NCI-H1105 treated with DMSO at 0.1 percent for 48 hours (cell line): ENCODE measurements at places on chromosomes 6 and 20.

- no peak for DNase-seq
Observed at GRCh38 chr6:161583584-161583983, 309.7 kb upstream of the AGPAT4 start.

DNA sequence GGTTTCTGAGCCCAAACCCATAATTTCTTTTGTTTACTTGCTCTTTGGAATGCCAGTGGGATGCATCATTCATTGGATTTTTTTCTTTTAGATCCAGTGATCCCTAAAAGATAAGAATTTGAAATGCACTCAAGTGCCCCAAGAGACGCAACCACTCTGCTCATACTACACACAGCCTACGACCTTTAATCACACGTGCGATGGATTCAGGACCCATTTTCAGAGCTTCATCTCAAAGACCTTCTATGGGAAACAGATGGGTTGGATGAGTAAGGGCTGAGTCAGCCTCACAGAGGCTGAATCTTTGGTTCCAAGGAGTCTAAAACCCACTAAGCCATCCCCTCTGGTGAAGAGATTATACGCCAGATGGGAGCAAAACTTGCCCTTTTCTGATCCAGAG lies 265.5 kb upstream of the EXOC2 start:
- no peak for DNase-seq

GRCh38 chr6:43613721-43614395 lies 15.2 kb downstream of the GTPBP2 start:
- DNase-seq = no peak

DNA sequence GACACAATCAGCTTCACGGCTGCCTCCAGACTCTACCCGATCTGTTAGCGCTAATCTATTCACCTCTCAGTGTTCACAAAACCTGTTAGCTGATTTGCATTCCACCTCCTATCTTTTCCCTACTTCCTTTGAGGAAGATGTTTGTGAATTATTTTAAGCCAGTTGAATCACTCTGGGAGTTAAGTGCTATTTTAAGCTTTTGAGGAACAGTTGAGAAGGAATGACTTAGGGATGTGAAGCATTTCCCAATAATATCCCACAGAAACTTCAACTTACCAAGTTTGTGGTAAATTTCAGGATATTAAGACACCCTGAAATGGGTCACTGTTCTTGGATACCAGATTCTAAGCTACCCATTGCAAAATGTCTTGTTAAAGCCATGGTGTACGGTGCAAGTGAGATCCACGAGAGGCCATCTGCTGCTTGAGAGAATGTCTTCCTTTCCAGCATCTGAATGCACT lies 145.2 kb upstream of the CITED2 start:
- no peak for DNase-seq

DNA sequence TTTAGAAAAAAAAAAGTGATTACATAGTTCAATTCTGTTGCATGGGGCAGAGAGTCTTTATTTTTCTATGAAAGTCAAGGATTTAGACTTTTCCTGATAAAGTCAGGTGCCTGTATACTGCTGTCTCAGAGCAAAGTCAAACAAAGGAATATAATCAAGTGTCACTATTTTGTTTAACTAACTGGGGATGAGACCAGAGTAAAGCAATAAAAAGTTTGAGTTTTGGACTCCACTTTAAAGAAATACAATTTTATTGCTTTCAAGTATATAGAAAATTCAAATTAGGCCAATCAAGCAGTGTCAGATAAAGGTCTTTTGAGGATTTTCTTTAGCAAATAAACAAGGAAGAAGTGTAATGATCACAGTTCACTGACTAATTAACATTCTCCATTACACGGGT lies 48.7 kb upstream of the MYLIP start:
- no peak for DNase-seq

GRCh38 chr20:63295846-63296245 lies 2.9 kb downstream of the COL20A1 start:
- no peak for DNase-seq

DNA sequence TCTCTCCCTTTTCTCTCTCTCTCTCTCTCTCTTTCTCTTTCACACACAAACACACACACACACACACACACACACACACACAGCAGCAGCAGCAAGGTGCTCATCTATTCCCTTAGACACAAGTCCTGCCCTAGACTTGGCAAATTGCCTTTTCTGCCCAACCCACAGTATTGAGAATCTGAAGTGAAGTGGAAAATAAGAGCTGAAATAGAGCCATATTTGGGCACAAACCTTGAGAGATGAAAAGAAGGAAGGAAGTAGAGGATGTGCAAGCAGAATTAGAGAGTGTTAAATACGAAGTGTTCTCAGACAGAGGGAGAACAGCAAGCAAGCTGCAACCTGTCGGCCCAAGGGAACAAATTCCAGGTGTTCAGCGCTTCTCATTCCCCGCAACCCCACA lies 557.5 kb upstream of the NOX3 start:
- peak; percentile 96 for DNase-seq

DNA sequence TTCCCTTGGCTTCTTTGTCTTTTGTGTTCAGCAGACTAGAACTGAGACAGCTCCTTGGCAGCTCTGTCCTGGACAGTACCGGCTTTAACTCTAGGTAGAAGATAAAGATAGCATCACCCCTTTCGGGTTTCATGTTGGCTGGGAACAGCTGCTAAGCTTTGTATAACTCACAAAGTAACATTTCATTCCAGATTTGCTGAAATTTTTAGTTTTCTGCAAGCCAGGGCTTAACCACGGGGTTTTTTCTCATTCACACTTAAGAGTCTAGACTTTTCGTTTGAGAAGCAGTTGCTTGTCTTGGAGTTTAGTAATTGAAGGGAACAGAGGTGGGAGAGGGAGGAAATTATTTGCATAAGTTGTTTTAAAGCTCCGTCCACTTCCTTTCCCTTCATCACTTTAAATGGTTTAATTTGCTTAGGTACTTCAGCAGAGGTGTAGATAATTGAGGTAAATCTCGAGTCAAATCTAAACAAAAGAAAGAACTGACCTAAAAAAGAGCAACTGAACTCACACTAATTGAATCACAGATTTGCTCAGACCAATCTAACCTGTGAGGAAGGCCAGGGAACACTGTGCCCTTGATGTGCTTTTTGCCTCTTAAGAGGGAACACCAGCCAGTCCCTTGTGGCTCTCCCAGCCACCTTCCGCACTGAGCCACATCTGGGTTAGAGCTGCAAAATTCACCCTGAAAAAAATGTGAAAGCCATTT lies 48.3 kb downstream of the RREB1 start:
- DNase-seq = no peak

GRCh38 chr6:21965016-21965415 lies 331.8 kb downstream of the PRL start:
- no peak for DNase-seq

DNA sequence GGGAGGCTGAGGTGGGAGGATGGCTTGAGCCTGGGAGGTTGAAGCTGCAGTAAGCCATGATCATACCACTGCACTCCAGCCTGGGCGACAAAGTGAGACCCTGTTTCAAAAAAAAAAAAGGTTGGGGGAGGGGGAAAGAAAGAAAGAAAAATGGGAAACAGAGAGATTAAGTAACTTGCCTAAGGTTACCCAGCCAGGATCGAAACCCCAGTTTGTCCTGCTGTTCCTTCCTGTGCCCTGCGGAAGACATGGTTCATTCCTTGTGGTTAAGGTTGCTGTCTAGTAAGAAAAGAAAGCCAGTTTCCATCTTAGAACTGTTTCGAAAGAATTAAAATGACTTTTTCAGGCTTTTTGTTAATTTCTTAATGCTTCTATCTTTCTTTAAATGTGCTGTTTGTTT lies 29.8 kb downstream of the C6orf89 start:
- no peak for DNase-seq

DNA sequence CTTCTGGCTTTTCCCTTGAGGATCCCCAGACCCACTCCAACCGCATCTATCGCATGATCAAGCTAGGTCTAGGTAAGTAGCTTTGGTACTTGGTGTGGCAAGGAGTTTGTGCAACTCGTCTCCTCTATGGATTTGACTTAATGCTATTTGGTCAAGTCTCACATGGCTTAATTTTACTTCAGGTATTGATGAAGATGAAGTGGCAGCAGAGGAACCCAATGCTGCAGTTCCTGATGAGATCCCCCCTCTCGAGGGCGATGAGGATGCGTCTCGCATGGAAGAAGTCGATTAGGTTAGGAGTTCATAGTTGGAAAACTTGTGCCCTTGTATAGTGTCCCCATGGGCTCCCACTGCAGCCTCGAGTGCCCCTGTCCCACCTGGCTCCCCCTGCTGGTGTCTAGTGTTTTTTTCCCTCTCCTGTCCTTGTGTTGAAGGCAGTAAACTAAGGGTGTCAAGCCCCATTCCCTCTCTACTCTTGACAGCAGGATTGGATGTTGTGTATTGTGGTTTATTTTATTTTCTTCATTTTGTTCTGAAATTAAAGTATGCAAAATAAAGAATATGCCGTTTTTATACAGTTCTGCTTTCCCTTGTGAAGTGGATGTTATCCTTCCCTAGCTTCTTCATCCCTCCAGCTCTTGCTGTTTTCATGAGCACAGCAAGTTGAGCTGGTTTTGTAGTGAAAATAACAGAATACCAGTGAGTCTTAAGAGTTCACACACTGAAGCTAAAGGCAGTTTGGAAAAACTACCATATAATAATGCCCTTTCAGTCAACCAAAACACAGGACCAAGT lies 3.8 kb downstream of the SLC35B2 start:
- peak; percentile 25 for DNase-seq

DNA sequence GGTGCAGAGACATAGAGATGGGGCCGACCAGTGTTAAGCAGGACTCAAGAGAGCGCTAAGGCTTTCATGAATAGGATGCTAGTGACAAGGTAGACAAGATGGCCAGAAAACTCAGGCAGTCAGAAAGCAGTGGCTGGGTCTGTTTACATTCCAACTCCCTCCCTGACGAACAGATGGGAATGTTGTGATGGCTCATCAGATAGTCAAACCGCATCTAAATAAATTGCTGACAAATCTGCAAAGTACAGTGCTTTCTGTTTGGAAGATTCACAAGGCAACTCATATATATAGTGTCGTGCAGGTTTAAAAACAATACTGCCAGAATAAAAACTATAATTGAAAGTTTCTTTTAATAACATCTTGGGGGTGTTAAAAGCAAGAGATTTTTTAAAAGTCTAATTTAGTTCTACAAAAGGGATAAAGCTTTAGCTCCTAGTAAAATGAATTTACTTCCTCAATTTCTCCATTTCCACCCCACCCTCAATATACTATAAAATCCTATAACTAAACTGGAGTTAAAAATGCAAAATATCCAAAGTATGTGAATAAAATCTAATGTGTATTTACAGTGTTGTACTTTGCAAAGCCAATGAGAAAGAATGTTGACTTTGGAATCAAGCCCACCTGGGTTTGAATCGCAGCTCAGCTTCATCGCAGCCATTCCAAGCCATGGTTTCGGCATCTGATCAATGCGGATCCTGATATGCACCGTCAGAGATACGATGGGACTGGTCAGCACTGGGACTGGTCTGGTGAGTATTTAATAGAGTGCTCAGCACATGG lies 247.3 kb upstream of the PDE10A start:
- no peak for DNase-seq

GRCh38 chr6:45742591-45742990 lies 273.1 kb downstream of the CLIC5 start:
- no peak for DNase-seq

DNA sequence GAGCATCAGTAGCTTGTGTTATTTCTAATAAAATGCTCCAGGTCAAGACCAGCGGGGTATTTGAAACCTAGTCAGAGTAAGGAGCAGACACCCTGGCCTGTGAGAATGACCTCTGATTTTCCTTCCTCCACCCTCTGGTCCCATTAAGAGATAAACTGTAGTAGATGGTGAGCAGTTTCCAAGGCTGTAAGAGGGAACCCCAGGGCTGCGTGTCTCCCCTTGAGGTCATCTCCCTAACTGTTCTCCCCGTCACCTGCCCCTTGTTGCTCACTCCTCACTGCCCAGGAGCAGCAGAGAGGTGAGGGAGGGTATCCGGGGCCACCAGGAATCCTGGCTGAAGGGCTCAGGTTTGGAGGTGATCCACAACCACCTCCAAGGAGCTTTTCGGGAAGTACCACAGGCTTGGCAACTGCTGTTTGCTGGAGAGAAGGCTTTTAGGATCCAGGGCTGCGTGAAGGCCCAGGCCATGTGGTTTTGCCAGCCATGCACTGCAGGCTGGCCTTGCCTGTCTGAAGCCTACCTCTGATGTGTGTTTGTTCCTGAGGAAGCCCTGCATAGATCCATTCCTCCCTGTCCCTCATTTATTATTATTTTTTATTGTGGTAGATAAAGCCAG lies 62.5 kb downstream of the RREB1 start:
- no peak for DNase-seq

GRCh38 chr6:29762781-29763214 lies 39.6 kb downstream of the HLA-F start:
- no peak for DNase-seq

GRCh38 chr20:2042400-2042799 lies 48.5 kb upstream of the PDYN start:
- no peak for DNase-seq

GRCh38 chr6:151209071-151209831 lies 30.5 kb upstream of the AKAP12 start:
- peak; percentile 60 for DNase-seq

DNA sequence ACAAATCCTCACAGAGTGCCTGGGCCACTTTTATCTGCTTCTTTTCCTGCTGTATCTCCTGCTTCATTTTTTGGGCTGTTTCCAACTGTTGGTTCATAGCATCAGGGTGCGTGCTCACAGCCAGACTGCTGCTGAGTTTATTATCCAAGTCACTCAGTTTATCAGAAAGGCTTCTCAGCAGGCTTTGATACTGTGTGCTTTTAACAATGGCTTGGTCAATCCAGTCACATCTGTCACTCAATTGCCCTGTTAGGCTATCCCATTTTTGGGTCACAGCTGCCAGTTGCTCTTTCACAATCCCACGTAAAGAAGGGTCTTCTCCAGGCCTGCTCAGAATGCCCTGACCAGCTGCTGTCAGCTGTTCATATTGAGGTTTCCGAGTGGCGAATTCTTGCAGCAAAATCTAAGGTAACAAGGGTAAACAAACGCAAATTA lies 87.2 kb downstream of the DST start:
- peak; percentile 22 for DNase-seq

GRCh38 chr6:138597336-138597735 lies 98.0 kb upstream of the NHSL1 start:
- DNase-seq = no peak

GRCh38 chr6:109922851-109923250 lies 55.3 kb upstream of the GPR6 start:
- DNase-seq = no peak

DNA sequence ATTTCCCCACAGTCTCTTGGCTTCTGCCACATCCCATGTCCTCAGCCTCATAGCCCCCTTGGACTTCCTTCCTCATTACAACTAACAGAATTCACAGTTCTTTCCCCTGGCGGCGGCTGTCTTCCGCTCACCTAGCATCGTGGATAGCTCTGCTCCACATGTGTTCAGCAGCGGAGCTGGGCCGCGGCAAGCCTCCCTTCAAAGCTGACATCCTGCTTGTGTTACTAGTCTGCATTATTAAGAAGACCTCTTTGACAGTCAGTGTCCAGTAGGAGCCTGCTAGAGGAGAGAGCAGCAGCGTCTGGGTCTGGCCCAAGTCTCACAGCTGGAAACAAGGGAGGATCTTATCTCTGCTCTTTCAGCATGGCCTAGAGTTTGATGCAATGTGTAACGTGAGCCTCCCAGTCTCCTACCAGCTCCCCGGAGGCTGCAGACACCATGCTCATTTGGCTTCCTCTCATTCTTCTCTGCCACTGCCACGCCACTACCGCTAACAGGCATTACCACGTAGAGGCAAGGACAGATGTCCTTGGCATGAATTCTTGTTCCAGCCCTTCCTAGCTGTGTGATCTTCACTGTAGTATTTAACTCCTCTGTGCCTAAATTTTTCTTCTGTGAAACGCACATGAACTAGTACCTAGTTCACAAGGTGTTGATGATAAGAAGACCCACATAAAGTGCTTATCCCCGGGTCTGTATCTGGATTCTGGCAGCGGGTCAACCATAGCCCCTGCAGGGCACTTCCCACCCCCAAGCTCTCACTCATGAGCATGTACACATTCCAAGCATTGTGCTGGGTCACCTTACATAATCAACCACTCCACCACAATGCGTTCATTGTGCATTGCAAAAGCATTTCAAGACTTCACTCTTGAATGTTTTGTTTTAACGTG lies 107.1 kb upstream of the BACH2 start:
- no peak for DNase-seq
